ENCODE measurements at places on chromosomes 11 and 22. TPM values are rescaled to one million over a fixed set of nuclear protein-coding genes. Genes with fewer than 3 reads are reported as not detected.

DNA sequence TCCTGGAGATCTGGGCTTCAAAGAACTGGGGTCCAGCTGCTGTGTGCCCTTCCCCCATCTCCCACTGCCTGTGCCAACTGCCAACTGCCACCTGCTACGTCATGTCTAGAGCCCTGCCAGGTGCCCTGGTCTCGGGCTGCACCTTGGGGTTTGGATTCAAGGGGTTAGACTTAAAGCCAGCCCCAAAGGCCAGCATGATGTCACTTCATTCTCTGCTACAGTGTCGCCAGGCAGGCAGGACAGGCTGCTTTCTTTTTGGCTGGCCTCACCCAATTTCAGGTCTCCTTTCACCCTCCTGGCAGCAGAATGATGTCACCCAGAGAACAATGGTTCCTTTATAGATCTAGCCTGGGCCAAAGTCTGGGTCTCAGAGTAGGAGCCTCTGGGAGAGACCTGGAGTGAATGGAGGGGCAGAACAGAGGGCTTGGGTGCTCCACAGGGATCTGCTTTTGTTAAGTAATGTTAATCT lies 79.5 kb upstream of the CRYBB3 start:
- DNase-seq = peak; percentile 52
- H3K27ac ChIP-seq = peak overlapping the region; percentile 80
- H3K4me3 ChIP-seq = no peak overlapping the region
- no peaks in the 10 kb centered on the region for H3K4me1 ChIP-seq

DNA sequence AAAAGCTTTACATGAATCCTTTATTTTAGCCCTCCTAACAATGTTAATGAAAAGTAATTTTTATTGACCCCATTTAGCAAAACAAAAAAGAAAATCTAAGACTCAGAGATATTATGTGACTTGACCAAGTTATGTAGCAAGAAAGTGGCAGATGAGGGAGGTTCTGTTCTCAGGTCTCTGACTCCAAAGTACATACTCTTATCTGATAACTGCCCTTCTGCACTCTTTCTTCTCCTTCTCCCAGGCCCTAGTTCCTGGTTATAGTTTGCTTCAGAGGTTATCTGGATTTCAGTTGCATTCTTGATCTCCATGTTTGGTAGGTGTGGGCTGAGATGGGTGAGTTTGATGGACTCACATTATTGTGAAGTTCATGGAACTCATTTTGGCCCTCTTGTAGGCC lies 4.5 kb downstream of the OR9Q2 start:
- peak overlapping the region; percentile 27 for H3K27ac ChIP-seq
- no peaks in the 10 kb centered on the region for H3K36me3 ChIP-seq
- DNase-seq = peak; percentile 32
- peaks cover 44% of the 10 kb centered on the region for H3K4me1 ChIP-seq
- H3K27me3 ChIP-seq = no peaks in the 10 kb centered on the region

- H3K27ac ChIP-seq = no peak overlapping the region
- DNase-seq = no peak
- H3K4me3 ChIP-seq = no peak overlapping the region
- H3K27me3 ChIP-seq = no peaks in the 10 kb centered on the region
- no peaks in the 10 kb centered on the region for H3K36me3 ChIP-seq
Observed at GRCh38 chr11:133762538-133762937, 82.8 kb downstream of the SPATA19 start.

- H3K27me3 ChIP-seq = no peaks in the 10 kb centered on the region
- H3K4me1 ChIP-seq = peaks cover 47% of the 10 kb centered on the region
- no peak overlapping the region for H3K4me3 ChIP-seq
- 0 out of 2 replicates have a peak, but pooled peaks cover 1% of the 10 kb centered on the region for H3K36me3 ChIP-seq
- H3K27ac ChIP-seq = peak overlapping the region; percentile 25
Observed at GRCh38 chr11:27349919-27350318, 13.1 kb downstream of the CCDC34 start.

- DNase-seq = no peak
- H3K27ac ChIP-seq = no peak overlapping the region
- no peaks in the 10 kb centered on the region for H3K36me3 ChIP-seq
- H3K4me3 ChIP-seq = no peak overlapping the region
Observed at GRCh38 chr11:31690041-31690440, 121.1 kb downstream of the PAX6 start.

DNA sequence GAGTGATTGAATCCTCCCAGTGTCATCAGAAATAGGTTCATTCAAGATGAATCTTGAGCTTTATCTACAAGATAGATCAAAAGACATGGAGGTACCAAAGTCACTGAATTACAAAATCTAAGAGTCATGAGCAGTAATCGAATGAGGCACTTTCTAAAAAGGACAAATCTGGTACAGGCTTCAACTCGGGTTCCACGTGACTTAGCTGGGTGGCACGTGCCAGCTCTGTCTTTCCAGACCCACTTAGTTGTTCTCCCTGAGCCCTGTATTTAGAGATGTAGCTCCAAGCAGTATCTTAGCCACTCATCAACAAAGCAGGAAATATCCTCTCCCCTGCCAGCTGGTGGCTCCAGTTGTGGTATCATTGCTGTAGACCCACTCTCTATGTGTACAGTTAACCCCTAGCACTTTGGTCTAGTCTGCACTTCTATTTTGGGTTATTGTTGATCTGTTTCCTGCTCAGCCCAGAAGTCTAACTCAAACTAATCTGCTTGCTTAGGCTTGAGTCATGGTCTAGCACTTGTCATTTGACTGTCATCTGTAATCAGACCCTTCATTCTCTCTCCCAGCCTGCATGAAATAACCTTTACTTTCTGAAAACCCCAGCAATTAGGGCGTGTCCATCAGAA lies 528.7 kb downstream of the ETS1 start:
- no peaks in the 10 kb centered on the region for H3K36me3 ChIP-seq
- H3K27ac ChIP-seq = no peak overlapping the region
- no peaks in the 10 kb centered on the region for H3K4me1 ChIP-seq

GRCh38 chr11:57126766-57127400 lies 54.9 kb upstream of the LRRC55 start:
- H3K4me1 ChIP-seq = peaks cover 5% of the 10 kb centered on the region
- no peak overlapping the region for H3K27ac ChIP-seq
- no peak for DNase-seq
- no peaks in the 10 kb centered on the region for H3K36me3 ChIP-seq

DNA sequence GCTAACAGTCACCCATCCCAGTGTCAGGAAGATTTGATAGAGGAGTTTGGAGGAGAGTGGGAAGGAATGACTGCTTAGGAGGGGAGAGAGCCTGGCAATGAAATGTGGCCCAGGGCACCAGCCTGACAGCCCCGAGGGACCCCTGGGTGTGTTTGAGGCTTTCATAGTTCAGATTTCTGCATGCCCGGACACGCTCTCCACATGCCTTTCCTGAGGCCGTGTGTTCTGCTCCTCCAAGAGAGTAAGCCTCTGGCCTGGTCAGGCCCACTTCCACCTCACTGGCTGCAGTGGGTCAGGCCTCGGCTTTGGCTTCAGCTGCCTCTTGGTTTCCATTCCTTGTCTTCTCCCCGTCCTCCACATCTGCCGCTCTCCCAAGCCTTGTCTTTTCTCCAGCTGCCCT lies 78.4 kb downstream of the C22orf31 start:
- no peaks in the 10 kb centered on the region for H3K27me3 ChIP-seq
- no peak overlapping the region for H3K4me3 ChIP-seq
- peaks cover 96% of the 10 kb centered on the region for H3K4me1 ChIP-seq
- H3K27ac ChIP-seq = peak overlapping the region; percentile 66

DNA sequence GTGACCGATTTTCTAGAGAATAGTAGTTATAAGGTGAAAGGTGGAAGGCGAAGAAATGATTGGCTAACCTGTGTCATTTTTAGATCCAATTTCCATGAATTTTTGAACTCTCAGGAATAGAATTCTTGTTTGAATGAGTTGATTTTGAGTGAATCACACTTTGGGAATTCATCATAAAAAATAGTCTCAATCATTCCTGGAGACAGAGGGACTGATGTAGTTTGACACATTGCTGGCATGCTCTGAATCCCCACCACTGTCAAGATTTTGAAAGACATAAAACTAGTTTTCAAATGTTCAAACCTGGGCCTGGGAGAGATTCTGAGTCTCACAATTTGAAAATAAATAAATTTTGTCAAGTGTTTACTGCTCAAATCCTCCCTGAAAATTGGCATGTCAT lies 861.4 kb upstream of the RAG2 start:
- DNase-seq = no peak
- no peaks in the 10 kb centered on the region for H3K36me3 ChIP-seq
- no peak overlapping the region for H3K4me3 ChIP-seq
- no peaks in the 10 kb centered on the region for H3K4me1 ChIP-seq

GRCh38 chr11:73394416-73395296 lies 18.5 kb downstream of the RELT start:
- H3K4me3 ChIP-seq = no peak overlapping the region
- no peak for DNase-seq

DNA sequence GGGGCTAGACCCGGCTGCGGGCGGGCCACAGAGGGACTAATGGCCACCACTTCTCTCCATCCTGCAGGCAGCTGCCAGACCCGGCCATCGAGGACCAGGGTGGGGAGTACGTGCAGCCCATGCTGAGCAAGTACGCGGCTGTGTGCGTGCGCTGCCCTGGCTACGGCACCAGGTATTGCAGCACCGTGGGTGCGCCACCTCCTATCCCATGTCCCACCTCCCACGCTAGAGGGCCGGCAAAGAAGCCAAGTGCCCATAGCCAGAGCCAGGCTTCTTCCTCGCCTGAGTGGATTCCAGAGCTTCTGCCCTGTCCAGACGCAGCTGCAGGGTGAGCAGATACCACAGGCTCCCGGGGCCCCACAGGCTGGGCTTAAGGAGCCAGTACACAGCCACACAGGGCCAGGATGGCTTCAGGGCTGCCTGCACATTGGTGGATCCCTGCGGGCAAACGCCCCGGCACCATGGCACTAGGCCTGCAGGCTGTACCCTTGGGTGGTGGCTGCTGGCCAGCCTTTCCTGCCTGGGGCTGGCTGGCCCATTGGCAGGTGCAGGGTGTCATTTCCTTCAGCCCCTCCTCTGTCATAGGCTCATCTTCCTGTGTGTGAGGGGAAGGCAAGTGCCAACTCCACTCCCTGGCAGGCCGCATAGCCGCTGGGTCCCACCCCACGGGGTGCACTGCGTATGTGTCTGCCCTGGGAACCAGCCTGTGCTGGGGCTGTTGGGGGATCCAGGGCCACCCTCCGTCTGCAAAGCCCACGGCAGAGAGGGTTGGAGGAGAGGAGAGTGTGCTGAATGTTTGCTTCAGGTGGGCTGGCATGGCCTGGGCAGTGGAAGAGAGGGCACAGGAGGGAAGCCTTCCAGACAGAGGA lies 16.5 kb upstream of the DGCR8 start:
- H3K4me1 ChIP-seq = no peaks in the 10 kb centered on the region
- H3K27me3 ChIP-seq = no peaks in the 10 kb centered on the region
- no peaks in the 10 kb centered on the region for H3K36me3 ChIP-seq
- H3K4me3 ChIP-seq = no peak overlapping the region
- H3K27ac ChIP-seq = no peak overlapping the region

DNA sequence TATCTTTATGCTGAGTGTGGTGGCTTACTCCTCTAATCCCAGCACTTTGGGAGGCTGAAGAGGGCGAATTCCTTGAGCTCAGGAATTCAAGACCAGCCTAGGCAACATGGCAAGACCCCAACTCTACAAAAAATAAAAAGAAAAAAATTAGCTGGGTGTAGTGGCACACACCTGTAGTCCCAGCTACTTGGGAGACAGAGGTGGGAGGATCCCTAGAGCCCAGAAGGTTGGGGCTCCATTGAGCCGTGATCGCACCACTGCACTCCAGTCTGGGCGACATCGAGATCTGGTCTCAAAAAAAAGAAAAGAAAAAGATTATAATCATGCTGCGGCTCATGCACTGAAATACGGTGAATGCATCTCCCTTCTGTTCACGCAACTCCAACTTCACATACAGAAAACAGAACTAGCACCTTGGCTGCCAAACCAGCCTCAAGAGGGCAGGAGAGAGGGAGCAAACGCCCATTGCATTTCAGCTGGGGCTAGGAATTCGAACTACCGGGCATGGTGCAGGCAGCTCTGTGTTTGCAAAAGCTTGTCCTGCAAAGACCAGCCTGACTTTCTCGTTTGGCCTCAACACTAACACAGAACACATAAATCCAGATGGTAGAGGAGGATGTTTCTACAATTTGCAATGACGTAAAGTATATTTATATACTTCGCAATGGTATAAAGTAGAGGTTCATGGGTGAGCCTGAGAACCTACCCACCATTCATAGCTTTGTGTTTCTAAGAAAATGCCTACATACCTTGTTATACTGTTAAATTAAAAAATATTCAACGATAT lies 6.3 kb upstream of the SYNGR1 start:
- H3K27ac ChIP-seq = peak overlapping the region; percentile 53
- H3K4me3 ChIP-seq = no peak overlapping the region
- H3K36me3 ChIP-seq = no peaks in the 10 kb centered on the region
- H3K4me1 ChIP-seq = peaks cover 10% of the 10 kb centered on the region
- peak; percentile 84 for DNase-seq

GRCh38 chr22:23695141-23695540 lies 4.3 kb downstream of the RGL4 start:
- DNase-seq = no peak
- peaks cover 4% of the 10 kb centered on the region for H3K36me3 ChIP-seq
- H3K4me3 ChIP-seq = no peak overlapping the region

DNA sequence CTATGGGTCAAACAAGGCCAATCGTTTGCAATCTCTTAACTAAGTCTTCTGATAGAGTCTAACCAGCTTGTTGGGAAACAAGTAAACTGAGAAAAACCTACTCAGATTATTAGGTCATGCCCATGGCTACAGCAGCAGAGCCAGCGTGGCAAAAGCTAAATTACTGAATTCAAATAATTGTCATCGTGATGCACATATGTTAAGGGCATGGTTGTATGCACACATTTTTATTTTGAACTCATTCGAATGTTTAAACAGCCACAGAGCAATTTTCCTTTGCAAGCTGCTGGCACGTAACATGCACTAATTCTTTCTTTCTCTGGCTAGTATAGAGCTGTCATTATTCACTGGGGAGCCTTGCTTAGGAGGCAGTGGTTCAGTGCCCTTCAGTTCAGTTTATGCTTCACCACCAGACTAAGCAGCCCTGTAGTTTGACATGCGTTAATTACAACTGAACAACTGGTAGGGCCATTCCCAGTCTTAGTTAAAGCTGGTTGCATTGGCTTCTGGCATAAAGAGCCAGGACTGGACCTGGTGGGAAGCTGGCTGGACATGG lies 396.4 kb downstream of the METTL15 start:
- H3K36me3 ChIP-seq = no peaks in the 10 kb centered on the region
- no peak overlapping the region for H3K4me3 ChIP-seq
- H3K27ac ChIP-seq = no peak overlapping the region
- H3K27me3 ChIP-seq = no peaks in the 10 kb centered on the region
- no peak for DNase-seq
- H3K4me1 ChIP-seq = no peaks in the 10 kb centered on the region

GRCh38 chr11:62269654-62270278 lies at the start of gene SCGB2A2:
TSS of gene SCGB2A2 (plus strand) at chr11:62270158. CDS start at chr11:62270217, 59 bp downstream.
- no peaks in the 10 kb centered on the region for H3K36me3 ChIP-seq
- no peak within 1 kb of the TSS for H3K27ac ChIP-seq
- H3K27me3 ChIP-seq = no peaks in the 10 kb centered on the region
- H3K4me3 ChIP-seq = no peak within 1 kb of the TSS
- H3K4me1 ChIP-seq = no peaks in the 10 kb centered on the region

- no peak overlapping the region for H3K27ac ChIP-seq
- no peak overlapping the region for H3K4me3 ChIP-seq
- H3K27me3 ChIP-seq = peaks cover 3% of the 10 kb centered on the region
- no peaks in the 10 kb centered on the region for H3K4me1 ChIP-seq
Observed at GRCh38 chr11:113034576-113034975, 73.4 kb downstream of the NCAM1 start.

TMPRSS4 gene
- 86.4 TPM for total RNA-seq

SYT12 gene
- total RNA-seq = 0.82 TPM

FERMT3 gene
- 3.3 TPM for total RNA-seq

B3GAT1 gene
- not detected for total RNA-seq

OR8D1 gene
- total RNA-seq = not detected

DDIAS gene
- total RNA-seq = 20.1 TPM

CNTF gene
- 3.3 TPM for total RNA-seq

OR52A1 gene
- total RNA-seq = not detected

OR52H1 gene
- not detected for total RNA-seq

IGF2 gene
- total RNA-seq = 1,397 TPM

PGR gene
- total RNA-seq = not detected
